Astrocyte of the cerebellum (primary cell): ENCODE measurements at places on chromosomes 7 and 10.

GRCh38 chr7:11410656-11411644 is 421.0 kb downstream of the THSD7A start:
- no peak for DNase-seq

DNA sequence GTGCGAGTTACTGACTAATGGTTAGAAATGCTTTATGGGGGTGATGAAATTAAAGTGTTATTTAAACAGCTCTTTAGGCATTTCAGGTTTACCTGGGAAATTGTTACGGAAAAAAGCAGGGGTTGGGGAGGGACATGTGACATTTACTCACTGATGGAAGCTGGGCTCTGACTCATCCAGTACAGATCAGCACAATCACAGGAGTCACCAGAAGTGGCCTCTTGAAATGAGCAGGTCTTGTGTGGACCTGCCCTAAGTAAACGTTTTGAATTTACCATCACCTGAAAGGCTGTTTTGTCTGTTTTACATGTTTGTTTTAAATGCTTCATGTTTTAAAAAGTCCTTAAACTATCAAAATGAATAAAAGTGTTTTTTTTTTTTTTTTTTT is 2.3 kb downstream of the GLRX3 start:
- DNase-seq, result no peak

- peak; percentile 61 for DNase-seq
Measured at GRCh38 chr7:129163875-129164544, 19.5 kb downstream of the TSPAN33 start.

DNA sequence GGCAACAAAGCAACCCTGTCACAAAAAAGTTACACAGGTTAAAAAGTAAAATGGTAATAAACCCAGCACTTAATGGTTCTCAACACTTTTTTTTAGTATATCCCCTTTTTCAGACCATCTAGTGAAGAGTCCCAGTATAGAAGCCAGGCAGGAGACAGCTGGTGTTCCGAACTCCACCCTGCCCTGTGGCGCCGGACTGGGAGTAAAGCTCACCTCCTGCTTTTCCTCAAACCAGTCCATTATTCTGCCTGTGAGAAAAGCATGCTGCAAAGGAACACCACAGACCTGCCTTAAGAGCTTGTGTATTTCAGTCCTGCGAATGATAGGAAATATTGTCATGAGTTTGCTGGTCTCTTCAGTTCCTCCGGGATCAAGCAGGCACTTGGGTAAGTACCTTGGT is 81.0 kb downstream of the EZH2 start:
- DNase-seq, result no peak

DNA sequence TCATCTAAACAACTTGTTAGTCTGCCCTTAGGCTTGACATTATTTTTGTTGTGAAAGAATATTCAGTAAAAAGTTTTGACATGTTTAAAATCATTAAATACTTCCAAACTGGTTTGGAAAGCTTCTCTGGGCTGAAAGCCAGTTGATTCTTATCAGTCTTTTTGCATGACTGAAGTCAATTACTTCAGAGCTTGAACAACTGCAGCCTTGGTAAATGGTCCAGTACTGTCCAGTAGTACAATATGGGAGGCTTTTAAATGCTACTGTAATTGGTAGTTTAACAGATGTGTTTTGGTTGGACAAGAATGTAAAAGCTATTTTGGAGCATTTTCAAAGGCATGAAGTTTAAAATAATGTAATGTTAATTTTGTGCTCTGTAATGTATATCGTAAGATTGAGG is 103.4 kb downstream of the SDK1 start:
- peak; percentile 24 for DNase-seq

DNA sequence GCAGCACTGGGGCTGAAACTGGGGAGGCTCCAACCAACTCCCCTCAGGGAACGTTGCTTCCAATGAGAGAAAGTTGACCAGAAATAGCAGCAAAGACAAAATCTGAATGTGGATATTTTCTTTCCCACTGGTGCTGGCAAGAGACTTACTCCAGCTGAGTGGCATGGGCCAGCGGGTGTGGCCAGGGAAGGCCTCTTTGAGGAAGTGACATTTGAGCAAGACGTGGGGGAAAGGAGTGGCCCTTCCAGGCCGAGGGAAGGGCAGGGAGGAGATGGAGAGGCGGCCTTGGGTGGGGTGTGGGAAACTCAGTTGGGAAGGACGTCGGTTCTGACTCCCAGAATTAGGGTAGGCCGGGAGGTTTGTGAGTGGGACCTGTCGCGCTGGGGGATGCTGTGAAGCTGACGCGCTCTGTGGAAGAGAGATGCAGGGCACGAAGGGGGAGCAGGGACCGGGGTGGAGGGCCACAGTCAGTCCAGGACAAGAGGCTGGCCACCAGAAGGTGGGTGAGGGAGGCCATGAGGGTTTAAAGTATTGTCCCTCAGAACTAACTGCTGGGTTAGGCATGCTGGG is 96.7 kb upstream of the IKZF1 start:
- no peak for DNase-seq

DNA sequence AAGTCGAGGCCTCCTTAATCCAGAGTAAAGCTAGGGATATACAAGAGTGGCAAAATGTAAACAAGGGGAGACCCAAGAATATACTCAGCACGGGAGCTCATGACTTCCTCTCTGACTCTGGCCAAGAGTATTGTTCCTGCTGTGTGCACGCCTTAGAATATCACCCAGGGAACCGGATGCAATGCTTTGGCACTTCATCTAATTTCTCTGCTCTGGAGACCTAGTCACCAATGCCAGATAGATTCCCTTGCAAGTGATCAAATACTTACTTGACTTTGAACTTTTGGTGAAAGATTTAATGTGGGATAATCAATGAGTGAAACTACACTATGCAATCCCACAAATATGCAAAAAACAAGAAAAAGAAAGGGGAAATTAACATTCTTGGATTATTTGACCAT is 695.5 kb downstream of the INHBA start:
- peak; percentile 66 for DNase-seq

DNA sequence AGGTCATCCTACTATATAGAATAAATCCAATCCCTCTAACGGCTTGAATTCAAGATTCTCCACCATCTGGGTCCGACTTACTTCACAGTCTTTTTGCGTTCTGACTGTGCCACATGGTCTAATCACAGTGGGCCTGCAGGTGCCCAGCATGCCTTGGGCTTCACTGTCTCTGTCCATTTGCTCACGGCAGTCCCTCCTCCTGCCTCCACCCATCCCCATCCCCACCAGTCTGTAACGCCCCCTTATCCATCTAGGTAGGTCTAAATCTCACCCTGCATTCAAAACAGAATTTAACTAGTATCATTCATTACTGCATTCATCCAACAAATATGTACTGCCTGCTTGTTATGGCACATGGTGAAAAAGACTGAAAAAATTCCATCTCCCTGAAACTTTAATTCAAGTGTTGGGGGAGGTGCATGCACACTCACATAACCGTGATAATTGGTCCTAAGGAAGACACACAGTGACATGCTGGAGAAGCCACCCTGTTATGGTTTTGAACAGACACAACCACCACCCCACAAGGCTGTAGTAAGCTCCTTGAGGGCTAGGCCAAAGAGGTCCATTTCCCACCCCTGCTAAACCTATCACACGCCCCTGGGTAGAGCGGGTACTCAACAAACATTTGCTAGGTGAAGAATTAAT is 24.2 kb downstream of the SORBS1 start:
- DNase-seq, result no peak

DNA sequence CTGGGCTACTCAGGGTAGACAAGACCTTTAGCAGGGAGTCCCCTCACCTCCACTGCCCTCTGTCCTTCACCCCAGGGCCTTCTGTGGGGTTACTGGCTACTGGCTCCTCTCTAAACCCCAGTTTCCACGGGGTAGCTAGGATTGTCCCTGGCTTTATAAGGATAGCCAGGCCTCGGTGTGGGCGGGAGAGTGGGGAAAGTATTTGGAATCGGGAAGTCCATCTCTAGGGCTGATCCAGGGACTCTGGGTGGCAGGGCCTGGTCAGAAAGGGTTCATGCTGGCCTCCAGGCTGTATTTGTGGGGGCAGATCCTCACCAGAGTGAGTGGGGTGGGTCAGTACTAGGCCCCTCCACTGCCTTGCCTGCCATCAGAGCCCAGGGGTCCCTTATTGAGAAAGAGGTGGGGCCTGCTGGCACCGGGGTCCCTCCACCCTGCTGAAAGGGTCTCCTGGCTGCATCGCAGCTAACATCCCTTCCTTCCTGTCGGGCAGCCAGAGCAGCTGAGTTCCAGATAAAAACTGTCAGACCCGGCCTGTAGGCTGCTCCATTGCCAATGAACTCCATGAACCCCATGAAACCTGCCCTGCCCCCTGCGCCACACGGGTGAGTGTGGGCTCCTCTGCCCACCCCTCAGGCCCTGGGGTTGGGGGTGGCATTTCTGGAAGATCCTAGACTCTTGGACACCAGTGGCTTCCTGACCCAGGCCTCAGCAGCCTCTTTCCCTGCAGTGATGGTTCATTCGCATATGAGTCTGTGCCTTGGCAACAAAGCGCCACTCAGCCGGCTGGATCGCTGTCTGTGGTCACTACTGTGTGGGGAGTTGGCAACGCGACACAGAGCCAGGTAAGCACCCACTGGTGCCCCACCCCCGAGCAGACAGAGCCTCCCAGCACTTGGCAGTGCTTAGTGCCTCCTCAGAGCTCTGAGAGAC is 7.3 kb downstream of the ZMIZ2 start:
- DNase-seq, result no peak

DNA sequence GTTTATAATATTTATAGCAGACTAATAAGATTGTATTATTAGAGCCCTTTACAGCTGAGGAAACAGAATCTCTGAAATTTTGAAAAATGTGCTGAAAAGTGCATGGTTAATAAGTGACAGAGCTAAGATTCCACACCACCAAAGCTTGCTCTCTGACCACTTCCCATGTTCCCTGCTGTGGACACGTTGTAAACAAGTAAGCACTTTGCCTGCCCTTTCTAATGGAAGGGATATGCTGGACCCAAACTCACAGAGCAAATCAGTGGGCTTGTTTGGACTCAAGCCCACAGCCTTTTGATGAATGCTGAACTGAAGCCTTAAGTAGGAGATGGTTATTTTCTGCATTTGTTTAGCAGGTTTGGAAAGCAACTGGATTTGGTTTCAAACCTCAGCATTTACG is 214.0 kb upstream of the TMEM72 start:
- DNase-seq, result peak; percentile 88

GRCh38 chr10:102451105-102451969 is at the start of gene C10orf95:
TSS of gene C10orf95 (minus strand) at chr10:102451543. CDS start at chr10:102451093, 450 bp downstream.
- DNase-seq, result no peak

- DNase-seq, result peak; percentile 96
Measured at GRCh38 chr10:114623661-114624294, 34.3 kb downstream of the ABLIM1 start.

DNA sequence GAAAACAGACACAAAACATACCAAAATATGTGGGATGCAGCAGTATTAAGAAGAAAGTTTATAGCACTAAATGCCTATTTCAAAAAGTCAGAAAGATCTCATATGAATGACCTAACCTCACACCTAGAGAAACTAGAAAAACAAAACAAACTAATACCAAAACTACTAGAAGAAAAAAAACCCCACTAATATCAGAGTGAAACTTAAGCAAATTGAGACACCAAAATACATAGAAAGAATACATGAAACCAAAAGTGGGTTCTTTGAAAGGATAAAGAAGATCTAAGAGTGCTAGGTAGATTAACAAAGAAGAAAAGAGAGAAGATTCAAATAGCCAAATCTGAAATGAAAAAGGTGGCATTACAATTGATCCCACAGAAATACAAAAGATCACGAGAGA is 494.1 kb downstream of the SH2D4B start:
- no peak for DNase-seq

DNA sequence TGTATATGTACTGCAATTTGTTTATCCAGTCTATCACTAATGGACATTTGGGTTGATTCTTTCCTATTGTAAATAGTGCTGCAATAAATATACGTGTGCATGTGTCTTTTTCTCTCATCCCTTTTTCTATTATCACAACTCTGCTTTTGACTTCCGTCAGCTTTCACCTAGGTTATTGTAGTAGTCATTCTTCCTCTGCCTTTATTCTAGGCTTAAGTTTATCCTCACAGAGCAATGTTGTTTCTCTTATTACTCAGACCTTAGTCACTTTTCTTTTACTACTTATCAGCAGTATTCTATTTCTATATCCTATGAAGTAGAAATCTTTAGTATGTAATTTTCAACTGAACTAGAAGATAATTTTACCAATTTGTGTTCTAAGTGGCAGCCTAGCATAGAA is 175.3 kb upstream of the SEMA3E start:
- no peak for DNase-seq

- DNase-seq, result no peak
Measured at GRCh38 chr7:31741852-31742251, 54.8 kb downstream of the PPP1R17 start.

- no peak for DNase-seq
Measured at GRCh38 chr7:99309111-99309510, 16.6 kb upstream of the ARPC1A start.

GRCh38 chr10:55277549-55277948 is 476.5 kb upstream of the PCDH15 start:
- DNase-seq, result no peak

GRCh38 chr10:50360077-50360850 is 108.9 kb upstream of the ASAH2 start:
- no peak for DNase-seq

GRCh38 chr7:36287371-36288241 is 102.1 kb upstream of the ANLN start:
- DNase-seq, result no peak

- DNase-seq, result no peak
Measured at GRCh38 chr10:13329565-13329964, 18.5 kb downstream of the SEPHS1 start.

DNA sequence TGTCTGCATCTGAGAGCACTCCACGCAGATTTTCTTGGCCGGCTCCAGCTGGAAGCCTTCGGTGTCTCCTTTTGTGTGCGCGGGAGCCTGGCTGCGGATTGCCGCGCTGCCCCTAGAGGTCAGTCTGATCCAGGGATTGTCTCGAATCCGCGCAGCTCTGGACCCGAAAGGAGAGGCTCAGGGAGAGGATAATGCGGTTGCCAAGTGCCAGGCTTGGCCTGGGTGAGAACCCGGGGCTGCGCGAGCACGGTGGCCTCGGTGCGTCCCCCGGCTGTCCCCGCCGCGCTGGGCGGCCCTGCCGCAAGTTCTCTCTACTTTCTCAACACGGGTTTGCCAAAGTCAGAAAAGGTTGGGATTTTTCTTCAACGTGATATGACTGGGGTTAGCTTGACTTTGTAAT is 140.9 kb downstream of the ADCYAP1R1 start:
- peak; percentile 9 for DNase-seq

DNA sequence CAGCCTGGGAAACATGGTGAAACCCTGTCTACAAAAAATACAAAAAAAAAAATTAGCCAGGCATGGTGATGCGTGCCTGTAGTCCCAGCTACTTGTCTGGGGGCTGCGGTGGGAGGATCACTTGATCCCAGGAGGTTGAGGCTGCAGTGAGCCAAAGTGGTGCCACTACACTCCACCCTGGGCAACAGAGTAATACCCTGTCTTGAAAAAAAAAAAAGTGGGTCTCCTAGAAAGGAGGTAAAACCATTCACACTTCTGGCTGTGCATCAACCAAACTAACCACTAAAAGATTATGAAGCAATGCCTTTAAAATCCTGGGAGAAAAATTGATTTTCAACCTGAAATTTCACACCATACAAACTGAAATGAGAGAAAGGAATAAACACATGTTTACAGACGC is 35.4 kb upstream of the C10orf71 start:
- DNase-seq, result no peak

- no peak for DNase-seq
Measured at GRCh38 chr10:23436983-23437382, 1.9 kb upstream of the OTUD1 start.
